ENCODE measurements at places on chromosomes 1 and 21.

DNA sequence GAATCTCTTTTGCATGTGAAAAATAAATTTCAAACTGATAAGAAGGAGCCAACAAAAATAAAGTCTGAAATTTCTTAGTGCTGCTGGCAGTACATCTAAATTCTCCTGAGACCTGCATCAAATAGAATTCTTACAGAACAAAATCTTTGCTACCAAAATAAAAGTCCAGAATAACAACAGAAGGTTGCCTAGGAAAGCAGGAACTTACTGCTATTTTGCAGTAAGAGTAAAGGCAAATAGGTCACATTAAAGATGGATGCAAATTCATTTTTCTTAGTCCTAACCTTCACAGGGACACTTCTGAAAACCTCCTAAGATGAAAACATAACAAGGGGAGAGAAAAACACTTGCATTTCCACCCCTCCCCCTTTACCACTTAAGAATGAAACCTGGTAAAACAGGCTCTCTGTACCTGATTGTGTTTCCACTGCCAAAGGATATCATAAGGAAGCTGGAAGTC is 59.0 kb downstream of the RUSC1 start:
- no peak for DNase-seq

GRCh38 chr1:228077565-228078330 is 4.8 kb upstream of the ARF1 start:
- no peak for DNase-seq

DNA sequence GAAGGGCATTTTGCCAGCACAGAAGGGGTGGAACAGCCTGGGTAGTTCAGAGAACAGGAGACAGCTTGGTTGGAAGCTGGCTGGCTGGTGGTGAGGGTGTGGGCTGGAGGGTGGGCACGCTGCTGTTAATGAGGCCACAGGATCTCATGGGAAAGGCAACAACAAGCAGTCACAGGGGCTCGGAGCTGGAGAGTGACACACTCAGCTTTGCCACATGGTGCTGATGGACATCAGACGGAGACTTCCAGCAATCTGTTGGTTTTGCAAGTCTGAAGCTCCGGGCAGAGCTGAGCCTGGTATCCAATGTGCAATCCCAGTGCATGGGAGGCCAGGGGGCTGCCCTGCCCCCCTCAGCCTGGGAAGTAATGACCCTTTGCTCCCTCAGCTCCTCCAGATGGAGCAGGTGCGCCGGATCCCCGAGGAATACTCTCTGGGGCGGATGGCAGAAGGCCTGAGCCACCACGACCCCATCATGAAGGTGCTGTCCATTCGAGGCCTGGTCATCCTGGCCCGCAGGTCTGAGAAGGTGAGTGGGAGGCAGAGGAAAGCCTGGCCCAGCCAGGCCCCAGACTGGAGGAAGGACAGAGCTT is 15.6 kb upstream of the TTC4 start:
- no peak for DNase-seq

DNA sequence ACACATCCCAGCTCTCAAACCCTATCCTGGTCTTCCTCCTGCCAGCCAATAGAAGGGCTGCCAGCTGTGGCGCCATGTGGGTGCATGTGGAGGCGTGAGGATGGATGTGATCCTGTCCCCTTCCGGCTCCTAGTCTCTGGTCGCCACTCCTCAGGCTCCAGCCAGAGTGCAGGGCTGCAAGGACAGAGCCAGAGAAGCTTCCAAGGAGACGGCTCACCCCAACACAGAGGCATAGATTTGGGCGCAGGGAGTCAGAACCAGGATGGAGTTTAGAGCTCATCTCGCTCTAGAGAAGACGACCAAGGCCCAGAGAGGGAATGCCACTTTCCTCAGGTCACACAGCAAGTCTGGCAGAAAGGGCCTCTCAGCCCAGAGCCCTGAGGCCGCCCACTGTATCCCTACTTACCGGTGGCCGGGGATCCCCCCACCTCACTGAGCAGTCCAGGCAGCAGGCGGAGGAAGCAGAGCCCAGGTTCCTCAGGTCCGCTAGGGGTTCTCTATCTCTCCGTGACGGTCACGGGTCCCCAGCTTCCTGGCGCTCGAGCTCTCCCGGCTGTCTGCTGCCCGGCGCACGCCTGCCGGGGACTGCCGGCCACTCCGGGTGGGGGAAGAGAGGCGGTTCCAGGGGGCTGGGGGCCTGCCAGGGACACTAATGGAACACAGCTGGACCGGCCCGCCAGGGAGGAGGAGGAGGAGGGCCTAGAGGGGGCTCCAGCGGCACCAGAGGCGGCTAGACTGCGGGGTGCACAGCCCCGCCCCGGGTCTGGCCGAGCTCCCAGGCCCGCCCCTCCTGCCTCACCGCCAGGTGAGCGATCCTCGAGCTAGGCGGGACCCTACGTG is at the start of gene COL16A1:
TSS of gene COL16A1 (minus strand) at position 587 of the 840 bp plus-strand sequence. CDS start 1,824 bp downstream, outside the sequence.
- DNase-seq: peak; percentile 95

GRCh38 chr1:44377925-44378784 is 23.1 kb upstream of the ERI3 start:
- DNase-seq: no peak

DNA sequence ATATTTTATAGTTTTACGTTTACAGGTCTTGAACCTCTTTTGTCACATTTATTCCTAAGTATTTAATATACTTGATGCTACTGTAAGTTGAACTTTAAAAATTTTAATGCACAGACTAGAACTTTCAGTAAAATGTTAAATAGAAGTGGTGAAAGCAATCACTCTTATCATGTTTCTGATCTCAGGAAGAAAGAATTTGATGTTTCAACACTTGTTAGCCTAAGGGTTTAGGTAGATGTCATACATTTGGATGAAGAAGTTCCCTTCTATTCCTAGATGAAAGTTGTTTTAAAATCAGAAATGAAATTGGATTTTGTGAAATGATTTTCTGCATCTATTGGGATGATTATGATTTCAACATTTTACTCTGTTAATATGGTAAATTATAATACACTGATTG is 63.6 kb upstream of the TTLL7 start:
- no peak for DNase-seq

GRCh38 chr1:30686236-30686935 is 37.0 kb downstream of the MATN1 start:
- DNase-seq: no peak

DNA sequence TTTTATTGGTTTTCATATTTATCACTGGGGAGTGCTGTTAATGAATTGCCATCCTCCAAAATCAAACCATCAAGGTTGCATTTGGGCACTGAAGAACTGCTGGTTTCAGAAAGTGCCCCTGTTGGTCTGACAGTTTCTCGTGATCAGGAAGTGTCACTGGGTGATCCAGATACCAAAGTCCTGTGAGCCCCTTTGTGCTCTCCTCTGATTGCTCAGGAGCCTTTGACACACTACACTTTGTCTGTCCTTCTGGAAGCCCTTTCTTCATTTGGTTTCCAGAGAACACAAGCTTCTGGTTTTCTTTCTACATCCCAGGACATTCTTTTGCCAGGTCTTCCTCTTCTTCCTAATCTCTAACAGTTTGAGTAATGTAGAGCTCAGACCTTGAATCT is 165.8 kb upstream of the PROX1 start:
- no peak for DNase-seq

DNA sequence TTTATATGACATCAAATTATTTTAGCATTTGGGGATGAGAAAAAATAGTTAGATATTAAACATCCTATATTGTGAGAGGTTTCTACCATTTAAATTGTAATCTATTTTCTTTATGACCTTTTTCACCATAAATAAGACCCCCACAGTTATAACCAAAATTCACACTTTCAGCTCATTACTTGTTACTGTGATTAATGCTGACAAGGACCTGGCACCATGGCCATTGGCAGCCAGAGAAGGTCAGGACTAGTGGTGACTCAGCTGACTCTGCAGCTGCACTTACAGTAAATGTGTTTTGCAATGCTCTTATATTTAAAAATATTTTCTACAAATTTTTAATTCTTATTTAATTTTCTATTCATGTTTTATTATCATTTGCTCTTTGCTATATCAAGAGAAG is 133.3 kb upstream of the C1orf105 start:
- DNase-seq: no peak

DNA sequence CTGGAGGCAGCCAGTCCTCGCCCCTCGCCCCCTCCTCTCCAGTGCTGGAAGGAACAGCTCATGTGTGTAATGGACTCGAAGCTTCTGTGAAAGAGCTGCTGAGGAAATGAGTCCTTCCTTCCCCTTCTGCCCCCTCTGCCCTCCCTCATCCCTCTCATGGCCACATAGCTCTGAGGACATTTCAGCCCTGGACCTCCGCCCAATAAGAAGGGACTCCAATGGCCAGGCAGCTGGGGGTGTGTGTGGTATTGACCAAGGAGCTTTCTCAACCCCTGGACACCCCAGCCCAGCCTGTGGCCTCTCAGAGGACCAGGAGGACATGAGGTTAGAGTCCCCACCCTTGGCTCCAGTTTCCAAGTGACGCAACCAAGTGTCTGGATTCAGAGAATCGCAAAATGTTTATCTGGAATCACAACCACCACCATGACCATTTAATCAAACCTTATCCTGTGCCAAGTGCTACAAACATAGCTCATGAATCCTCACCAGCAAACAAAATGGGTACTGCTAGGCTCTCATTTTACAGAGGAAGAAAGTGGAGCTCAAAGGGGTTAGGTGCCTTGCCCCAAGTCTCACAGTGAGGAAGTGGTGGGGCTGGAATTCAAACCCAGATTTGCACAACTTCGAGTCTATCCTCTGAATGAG is 47.8 kb upstream of the ECE1 start:
- peak; percentile 75 for DNase-seq

DNA sequence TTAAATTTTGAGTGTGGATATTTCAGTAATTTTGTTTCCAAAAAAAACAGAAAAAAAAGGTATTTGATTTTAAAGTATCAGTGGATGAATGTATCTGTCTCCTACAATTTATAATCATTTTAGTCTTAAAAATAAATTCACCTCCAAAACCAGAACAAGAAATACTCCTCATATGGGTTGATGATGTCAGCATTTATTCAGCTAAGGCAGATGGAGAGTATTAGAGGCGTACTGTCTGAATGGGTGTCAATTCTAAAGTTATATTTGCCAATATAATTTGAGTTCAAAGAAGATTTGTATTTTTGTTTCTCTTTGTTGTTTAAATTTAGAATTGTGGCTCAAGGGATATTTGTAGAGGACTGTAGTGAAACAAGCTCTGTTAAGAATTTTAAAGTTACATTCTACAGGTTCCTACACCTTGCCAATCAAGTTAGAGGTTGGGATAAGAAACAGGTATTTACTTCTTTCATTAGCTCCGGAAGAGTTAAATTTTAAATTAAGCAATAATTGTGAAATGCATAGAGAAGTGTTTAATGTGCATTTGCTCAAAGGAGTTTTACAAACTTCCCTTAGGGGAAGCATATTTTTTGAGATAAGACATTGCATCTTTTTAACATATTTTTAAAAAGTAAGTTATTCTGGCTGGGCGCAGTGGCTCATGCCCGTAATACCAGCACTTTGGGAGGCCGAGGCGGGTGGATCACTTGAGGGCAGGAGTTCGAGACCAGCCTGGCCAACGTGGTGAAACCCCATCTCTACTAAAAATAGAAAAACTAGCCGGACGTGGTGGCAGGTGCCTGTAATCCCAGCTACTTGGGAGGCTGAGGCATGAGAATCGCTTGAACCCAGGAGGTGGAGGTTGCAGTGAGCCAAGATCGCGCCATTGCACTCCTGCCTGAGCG is 1.2 kb downstream of the PLA2G4A start:
- DNase-seq: no peak

GRCh38 chr1:204544321-204544720 is 28.1 kb downstream of the MDM4 start:
- DNase-seq: no peak

DNA sequence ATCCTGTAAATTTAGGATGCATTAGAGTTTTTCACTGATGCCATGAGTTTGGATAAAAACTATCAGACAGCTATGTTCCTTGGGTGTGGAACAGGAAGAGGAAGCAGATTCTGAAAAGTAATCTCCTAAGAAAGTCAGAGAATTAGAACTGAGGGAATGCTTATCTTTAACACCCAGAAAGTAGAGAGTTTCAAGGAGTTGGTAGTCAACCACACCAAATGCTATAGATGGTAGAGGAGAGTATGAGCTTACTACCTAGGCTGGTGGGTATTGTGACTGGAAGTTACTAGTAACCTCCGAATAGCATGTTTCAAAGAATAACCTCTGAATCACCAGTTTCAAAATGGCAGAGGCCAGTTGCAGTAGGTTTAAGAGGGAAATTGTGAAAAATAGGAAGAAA is 288.0 kb downstream of the HMCN1 start:
- no peak for DNase-seq

GRCh38 chr1:112685913-112686312 is 11.5 kb downstream of the MOV10 start:
- DNase-seq: no peak

GRCh38 chr21:36354918-36355680 is 30.1 kb upstream of the CHAF1B start:
- DNase-seq: no peak

- no peak for DNase-seq
Observed at GRCh38 chr21:34790834-34791233, 122.0 kb downstream of the CLIC6 start.

GRCh38 chr1:114081437-114082303 is 72.0 kb downstream of the SYT6 start:
- no peak for DNase-seq

Measured in left forelimb (tissue), 1 donor.